ENCODE measurements at places on chromosomes 1 and 21.
A peak's percentile ranks its signal among the peaks of the same experiment; 100 is the strongest.

DNA sequence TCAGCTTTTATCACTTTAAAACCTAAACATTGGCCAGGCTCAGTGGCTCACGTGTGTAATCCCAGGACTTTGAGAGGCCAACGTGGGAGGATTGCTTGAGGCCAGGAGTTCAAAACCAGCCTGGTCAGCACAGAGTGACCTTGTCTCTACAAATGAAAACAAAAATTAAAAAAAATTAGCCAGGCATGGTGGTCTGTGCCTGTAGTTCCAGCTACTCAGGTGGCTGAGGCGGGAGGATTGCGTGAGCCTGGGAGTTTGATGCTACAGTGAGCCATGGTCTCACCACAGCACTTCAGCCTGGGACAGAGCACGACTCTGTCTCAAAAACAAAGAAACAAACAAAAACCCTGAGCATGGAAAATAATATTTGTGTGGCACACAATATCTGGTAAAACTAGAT, 143.5 kb upstream of the HNRNPU start:
- DNase-seq, result no peak

- no peak for DNase-seq
Measured at GRCh38 chr1:63190171-63190570, 132.2 kb upstream of the FOXD3 start.

DNA sequence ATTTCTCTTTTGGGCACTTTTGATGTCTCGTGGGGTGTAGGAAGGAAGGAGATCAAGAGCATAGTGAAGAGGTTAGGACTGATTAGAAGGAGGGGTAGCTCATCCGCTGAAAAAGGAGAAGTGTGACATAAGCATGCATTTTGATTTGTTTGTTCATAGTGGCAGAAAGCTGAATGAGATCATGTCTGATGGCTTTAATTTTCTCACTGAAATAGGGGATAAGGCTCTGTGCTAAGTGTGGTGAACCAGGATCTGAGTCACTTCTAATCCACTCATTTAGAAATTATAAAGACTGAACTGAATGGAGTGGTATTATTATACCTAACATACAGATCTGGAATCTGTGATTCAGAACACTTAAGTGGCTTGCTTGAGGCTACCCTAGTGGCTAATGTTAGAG, 344.5 kb downstream of the PDE4B start:
- DNase-seq, result no peak

DNA sequence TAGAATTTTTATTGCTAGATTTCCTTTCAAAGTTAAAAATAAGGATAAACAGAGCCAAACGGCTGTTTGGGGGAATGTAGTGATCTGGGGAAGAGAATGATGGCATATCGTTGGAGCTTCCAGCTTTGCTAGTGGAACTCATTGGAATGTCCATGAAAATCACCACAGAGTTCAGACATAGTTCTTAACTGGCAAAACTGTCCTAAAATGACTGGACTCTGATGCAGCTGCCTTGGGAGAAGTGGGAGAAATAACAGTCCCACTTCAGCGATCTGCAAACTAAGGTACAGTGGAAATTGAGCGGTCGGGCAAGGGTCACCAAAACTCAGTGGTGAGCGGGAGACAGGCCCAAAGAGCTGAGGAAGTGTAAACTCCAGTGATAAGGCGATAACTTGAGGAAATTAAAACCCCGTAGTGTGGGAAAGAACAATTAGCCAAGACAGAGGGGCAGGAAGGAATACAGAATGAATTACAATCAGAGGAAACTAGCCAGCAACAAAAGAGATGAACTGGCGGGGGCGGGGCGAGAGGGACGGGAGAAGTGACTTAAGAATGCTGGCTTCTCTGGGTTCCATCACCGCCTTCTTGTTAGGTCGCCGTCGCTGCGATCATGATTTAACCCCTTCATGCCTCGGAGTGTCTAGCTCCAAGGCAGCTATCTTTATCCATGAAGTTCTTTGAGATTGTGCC, 89.8 kb upstream of the ARHGAP29 start:
- no peak for DNase-seq

GRCh38 chr1:204151552-204152309, at the start of gene ETNK2:
ETNK2 (minus strand) TSS chr1:204152044; CDS start chr1:204151852, 192 bp downstream.
- peak; percentile 37 for DNase-seq

DNA sequence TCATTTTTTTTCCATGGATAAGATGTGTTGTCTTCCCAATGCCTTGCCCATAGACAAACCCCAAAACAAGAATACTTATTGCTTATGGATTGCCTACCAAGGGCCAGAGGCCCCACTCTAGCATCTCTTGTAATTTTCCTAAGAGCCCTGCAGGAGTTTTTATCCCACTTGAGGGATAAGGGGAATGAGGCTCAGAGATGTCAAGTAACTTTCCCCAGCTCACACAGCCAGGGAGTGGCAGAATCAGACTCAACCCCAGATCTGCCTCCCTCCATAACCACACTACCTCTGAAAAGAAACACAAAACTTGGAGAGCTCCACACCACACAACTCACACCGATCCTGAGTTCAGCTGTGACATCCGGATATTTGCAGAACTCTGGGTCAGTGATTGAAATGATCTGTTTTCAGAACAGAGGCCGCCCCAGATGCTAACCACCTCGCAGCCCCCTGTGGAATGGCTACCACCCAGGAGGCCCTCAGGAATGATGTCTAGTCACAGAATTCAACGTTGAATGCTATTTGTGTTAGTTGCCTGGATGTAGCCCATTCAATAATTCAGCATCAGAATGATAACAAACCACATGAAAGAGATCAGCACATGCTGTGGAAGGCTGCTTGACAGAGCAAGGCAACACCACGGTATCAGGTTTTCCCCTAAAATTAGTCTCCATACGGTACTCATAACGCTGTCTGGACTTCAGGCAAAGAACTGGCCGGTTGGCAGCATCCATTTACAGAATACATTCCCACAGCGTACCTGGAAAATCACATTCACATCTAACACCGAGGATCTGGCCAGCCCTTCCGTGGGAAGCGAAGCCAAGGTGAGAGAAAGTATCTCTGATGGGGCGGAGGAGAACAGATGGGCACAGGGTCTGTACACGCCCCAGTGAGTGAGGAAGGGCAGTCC, 231.9 kb downstream of the TOMM20 start:
- no peak for DNase-seq

DNA sequence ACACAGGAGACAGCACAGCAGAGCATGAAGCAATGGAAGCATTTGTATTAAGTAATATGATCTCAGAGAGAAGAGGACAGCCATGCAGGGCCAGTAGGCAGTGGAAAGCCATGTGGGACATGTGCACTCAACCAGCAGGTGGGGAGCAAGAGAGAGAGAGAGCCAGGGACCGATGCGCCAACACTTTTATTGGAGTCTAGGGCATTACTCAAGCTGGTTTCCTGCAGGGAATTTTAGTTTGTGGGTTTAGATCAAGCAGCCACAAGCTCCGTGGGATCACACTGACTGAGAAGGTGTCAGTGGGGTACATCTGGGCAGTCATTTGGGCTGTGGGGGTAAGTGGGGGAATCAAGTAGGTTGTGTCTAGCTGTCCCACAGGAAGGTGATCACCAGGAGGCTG, 137.1 kb downstream of the PCBP3 start:
- DNase-seq, result no peak

DNA sequence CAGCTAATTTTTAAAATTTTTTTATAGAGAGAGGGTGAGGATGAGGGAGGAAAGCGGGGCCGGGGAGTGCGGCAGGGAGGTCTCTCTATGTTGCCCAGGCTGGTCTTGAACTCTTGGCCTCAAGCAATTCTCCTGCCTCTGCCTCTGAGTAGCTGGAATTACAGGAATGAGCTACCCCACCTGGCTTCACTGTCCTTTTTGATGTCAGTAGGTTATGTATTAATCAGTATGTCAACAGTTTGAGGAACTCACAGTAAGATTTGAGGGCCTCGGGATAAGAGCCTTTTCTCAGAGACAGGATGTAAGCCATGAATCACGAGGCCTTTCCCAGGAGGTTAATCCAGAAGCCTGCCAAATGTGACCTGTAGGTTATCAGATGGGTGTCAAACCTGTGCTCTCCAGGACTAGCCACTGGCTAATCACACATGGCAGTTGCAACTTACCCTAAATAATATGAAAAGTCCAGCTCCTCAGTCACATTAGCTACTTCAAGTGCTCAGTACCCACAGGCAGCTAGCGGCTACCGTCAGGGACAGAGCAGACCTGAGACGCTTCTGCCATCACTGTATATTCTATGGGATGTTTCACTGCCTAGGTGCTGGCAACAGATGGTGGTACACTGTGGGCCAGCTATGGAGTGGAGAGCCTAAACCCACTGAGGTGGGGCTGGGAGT, 33.1 kb downstream of the TRIM67 start:
- DNase-seq, result no peak

DNA sequence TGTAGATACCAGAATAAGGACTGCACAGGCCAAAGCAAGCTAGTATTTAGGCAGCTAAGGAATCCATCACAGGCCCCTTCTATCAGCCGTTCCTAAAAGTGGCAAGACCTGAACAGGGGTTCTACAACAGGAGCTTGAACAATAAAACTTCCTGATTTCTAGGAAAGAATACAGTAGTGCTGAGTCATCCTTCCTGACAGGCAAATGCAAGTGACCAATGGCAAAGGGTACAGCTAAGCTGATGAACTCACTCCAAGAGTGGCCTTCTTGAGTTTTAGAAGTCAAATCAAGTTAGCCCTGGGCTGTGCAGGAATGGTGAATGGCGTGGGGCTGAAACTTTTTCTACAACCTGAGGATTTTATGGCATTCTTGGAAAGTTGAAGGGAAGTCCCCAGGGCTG, 112.9 kb downstream of the GREM2 start:
- peak; percentile 70 for DNase-seq

DNA sequence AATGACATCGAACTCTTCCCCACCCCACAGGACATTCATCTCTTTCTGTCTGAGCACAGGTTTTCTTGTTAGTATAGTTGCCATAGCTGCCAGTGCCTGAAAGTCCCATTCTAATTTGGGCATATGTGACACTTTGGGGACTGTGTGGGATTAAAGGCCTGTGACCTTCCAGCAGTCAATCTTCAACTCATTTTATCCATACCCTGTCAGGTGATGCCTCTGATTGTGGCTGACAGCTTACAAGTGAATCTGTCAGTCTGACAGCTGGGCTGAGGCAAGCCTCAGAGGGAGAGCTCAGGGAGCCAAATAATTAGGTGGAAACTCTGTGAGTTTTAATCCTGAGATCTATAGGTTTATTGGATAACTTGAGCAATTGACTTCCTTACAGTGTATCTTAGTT, 29.6 kb downstream of the ZCCHC17 start:
- no peak for DNase-seq

DNA sequence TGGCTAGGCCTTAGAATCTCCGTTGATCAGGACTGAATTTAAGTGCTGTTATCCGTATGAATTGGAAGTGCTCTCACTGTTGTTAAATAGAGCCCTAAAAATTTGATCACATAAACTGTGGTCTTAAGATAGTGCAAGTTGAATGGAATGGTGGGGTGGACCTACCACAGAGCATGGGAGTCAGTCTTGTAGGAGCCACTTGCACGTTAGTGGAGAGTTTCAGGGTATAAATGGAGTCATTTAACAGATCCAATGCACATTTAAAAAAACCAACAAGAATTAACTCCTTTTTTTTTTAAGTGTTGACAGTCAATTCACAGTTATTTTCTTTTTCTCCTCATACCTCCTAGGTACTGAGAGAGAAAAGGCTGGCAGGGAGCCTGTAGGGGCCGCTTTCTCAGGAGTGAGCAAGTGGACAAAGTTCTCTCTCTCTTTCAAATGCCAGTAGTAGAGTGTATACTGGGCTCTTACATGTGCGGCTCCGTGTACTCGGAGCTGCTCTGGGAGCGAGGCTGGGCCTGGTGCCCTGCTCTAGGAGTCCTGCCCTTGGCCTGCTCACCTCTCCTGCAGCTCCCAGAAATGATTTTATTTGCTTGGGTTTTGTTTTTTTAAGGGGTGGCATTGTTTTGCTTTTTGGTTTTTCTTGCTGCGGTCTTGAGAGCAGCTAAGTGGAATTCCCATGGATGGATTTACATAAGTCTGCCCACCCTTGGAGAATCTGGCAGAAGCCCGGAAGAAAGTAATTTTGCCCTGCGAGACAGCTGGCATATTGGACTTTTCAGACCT, 91.3 kb downstream of the ATP5PO start:
- DNase-seq, result no peak

DNA sequence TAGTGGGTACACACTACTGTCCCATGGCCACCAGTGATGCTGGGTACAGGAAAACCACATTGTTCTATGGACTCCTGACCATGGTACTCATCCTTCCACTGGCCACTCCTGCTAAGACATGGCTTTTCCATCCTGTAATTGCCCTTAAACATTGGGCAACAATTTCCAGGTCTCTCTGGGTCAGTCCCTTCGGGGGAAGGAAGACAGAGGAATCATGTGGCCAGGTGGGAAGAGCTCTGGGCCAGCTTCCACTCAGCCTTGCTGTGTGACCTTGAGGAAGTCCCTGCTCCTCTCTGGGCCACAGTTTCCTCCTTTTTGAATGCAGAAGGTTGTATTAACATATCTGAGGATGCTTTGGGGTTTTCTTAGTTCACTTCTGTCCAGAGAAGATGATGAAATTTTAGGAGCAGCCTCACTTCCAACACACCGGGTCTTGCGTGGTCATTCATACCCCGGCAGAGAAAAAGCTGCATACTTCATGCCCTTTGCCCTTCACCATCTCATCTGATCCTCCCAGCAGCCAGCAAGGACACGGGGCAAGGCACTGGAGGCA, 50.8 kb downstream of the SRRM1 start:
- DNase-seq, result no peak

GRCh38 chr1:155198547-155198906, 9.2 kb downstream of the THBS3 start:
- no peak for DNase-seq

- DNase-seq, result no peak
Measured at GRCh38 chr1:14415396-14415795, 183.1 kb upstream of the KAZN start.

GRCh38 chr1:194295685-194296084, 1109.3 kb upstream of the B3GALT2 start:
- peak; percentile 38 for DNase-seq

DNA sequence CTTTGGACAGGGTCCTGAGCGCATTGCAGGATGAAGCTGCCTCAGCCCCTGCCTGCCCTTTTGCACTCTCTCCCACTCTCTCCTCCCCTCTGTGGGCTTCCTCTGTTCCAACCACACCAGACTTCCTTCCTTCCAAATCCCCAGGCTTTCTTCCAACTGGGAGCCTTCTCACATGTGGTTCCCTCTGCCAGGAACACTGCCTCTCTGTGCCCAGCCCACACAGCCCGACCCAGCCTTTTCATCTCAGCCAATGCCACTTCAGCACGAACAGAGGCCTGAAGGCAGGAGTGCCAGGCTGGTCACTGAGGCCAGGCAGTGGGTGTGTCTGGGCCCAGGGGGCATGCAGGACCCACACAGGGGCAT, 5.9 kb downstream of the SELENON start:
- DNase-seq, result peak; percentile 38

Measured in fibroblast of lung (primary cell).